Nephron progenitor cell (in vitro differentiated cells): ENCODE measurements at places on chromosomes 7 and 10.

DNA sequence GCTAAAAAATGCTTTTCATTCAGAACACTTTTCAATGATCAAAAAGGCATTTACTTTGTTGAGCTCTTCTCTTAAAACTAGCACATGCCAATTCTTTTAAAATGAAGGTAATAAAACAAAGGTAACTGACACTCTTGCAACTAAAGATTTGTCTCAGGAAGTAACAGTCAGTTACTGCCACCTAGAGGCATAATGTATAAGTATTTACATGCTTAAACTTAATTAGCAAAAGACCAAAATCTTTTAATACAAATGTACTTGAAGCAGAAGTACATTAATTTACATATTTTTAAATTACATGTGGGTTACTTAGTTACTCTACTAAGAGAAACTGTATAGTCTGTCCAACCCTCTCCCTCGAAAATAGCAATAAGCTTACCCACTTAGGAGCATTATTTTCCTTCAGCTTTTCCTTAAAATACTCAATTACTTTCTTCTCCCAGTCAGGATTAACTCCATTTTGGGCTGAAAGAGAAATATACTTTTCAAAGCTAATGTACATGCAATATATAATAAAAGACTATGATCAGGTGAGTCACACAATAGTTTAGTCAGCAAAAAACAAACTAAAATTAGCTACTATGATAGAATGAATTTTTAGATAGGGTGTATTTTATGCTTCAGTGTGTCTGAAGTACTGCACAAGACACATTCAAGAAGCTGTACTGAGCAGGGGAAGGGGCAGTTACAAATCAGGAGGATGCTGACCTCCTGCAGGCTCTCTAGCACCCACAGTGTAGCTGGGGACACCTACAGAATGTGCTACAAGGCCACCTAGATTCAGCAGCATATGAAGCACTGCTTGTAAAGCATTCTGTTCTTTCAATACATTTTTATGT, 13.0 kb downstream of the MCMBP start:
- no peak for DNase-seq

- DNase-seq: no peak
These were observed 57.1 kb downstream of the ABCB1 start for GRCh38 chr7:87543623-87544022.

DNA sequence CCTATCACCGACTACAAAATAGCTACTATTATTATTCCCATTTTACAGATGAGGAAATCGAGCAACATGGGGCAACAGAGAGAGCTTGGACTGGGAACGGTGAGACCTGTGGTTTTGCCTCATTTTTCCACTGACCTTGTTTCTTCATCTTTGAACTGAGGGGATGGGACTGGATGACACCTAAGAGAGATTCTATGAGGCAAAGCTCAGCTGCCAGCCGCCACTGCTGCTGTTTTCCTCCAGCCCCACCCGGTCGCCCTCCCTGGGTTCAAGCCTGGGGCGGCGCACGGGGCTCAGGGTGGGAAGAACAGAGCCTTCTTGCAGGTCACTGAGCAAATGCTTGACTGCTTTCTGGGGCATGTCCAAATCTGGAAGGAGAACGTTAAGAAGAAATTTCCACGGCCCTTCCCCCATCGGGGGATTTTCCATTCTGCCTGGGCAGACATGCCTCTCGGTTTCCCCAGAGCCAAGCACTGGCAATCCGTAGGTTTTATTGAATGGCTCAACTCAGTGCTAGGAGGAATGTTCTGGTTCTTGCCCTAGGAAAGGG, 12.3 kb downstream of the DDIT4 start:
- DNase-seq: no peak

DNA sequence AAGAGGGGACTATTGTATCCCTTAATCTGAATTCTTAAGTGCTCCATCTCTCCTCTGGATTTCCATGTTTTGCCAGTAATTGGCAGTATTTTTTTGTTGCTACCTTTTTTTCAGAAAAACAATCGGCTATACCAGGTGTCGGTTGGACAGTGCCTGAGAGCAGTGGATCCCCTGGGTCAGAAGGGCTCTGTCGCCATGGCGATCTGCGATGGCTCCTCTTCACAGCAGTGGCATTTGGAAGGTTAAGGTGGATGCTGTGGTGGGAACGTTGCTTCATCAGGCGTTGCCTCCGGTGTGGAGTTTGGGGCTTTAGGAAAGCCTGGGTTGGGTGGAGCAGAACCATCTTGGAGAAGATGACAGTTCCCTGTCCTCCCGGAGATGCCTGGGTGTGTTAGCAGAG, 96.0 kb downstream of the GALNT11 start:
- DNase-seq: no peak

DNA sequence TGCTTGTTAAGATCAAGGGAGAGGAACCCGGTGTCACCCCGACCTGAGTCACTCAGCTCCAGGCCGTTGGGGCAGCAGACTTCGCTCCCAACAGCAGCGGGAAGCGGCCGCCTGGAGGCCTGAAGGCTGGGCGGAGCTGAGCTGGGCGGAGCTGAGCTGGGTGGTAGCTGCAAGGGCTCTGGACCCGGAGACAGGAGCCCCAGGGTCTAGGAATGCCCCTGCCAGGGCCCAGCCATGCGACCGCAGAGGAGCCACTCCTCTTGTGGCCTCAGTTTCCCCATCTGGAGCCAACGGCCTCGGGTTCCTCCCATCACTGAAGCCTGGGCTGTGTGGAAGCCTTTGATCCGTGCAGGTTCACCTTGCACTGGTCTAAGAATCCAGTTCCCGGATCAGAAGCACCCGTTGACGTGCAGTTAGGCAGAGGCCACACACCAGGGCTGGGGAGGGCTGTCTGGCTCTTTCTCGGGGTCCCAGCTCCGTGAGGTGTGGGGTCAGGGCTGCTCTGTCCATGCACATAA, 21.9 kb upstream of the DPYSL4 start:
- DNase-seq: peak; percentile 36

DNA sequence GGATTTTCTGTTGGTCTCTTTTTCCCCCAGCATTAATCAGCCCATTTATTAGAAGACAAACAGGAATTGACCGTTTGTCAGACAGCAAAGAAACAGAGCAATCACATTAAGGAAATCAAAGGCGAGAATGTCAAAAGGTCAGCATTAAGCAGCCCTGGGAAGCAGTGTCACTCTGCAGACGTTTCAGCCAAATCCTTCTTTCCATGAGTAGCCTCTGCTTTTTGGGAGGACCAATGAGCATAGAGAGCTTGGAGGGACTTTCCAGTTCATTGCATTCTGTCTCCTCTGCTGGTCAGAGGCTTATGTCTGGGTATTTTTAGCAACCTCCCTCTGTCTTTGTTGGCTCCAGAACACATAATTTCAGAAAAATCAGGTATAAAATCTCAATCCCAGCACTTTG, 481.4 kb downstream of the GALNT17 start:
- DNase-seq: no peak

DNA sequence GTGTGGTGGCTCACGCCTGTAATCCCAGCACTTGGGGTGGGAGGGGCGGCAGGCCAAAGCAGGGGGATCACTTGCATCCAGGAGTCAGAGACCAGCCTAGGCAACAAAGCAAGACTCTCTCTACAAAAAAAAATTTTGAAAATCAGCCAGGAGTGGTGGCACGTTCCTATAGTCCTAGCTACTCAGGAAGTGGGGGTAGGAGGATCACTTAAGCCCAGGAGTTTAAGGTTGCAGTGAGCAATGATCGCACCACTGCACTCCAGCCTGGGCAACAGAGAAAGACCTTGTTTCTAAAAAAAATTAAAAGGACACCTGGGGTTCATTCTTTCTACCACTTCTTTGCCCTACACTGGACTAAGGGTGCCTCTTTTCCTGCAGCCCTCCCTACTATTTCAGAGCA, 15.1 kb downstream of the WAPL start:
- DNase-seq: no peak
